ENCODE measurements at places on chromosomes 1 and 21. TPM values are rescaled to one million over a fixed set of nuclear protein-coding genes. Genes with fewer than 3 reads are reported as not detected.

- no peaks in the 10 kb centered on the region for H3K27me3 ChIP-seq
- no peaks in the 10 kb centered on the region for H3K36me3 ChIP-seq
- H3K4me3 ChIP-seq: no peak overlapping the region
- H3K4me1 ChIP-seq: peaks cover 16% of the 10 kb centered on the region
- no peak overlapping the region for H3K27ac ChIP-seq
Observed at GRCh38 chr1:94304553-94304952, 67.2 kb upstream of the ARHGAP29 start.

DNA sequence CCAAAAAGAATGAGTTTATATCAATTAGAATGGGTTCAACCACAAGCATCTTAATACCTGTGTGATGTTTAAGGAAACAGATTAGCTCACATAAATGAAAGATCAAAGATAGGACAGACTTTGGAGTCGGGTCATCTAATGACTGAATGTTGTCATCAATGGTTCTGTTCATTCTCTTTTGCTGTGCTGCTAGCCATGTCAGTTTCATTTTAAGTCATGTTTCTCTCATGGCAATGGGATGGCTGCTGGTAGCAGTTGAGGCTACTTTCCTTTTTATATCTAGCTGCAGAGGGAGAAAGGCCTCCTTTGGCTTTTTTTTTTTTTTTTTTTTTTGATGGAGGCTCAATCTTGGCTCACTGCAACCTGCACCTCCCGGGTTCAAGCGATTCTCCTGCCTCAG is 86.9 kb upstream of the SPAG17 start:
- no peaks in the 10 kb centered on the region for H3K4me1 ChIP-seq
- no peak overlapping the region for H3K27ac ChIP-seq
- no peaks in the 10 kb centered on the region for H3K27me3 ChIP-seq
- no peaks in the 10 kb centered on the region for H3K36me3 ChIP-seq
- H3K4me3 ChIP-seq: no peak overlapping the region
- DNase-seq: no peak

GRCh38 chr1:239840790-239841189 is 250.9 kb upstream of the FMN2 start:
- no peaks in the 10 kb centered on the region for H3K4me1 ChIP-seq
- H3K36me3 ChIP-seq: no peaks in the 10 kb centered on the region
- no peak for DNase-seq
- H3K27me3 ChIP-seq: no peaks in the 10 kb centered on the region

- no peaks in the 10 kb centered on the region for H3K36me3 ChIP-seq
- H3K4me1 ChIP-seq: peaks cover 3% of the 10 kb centered on the region
Observed at GRCh38 chr1:153577624-153578051, 12.0 kb upstream of the S100A2 start.

TSPEAR gene
- total RNA-seq: 0.23 TPM

GRCh38 chr1:157105298-157105987 is 5.8 kb upstream of the ETV3L start:
- DNase-seq: peak; percentile 55
- H3K27me3 ChIP-seq: peaks cover 27% of the 10 kb centered on the region
- H3K4me1 ChIP-seq: no peaks in the 10 kb centered on the region
- no peak overlapping the region for H3K4me3 ChIP-seq
- no peaks in the 10 kb centered on the region for H3K36me3 ChIP-seq

DNA sequence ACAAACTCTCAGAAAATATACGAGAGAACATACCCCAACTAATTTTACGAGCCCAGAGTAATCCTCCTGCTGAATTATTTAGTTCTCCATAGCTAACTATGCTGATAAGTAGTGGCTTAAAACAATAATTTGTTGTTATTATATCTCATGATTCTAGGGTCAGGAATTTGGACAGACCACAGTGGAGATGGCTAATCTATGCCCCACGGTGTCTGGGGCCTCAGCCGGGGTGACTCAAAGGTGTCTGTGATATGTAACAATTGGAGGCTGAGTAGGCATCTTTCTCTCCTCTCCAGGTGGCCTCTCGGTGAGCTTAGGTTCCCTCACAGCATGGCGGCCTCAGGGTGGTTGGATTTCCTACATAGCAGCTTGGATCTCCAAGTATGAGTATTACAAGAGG is 35.4 kb upstream of the FOXO6 start:
- DNase-seq: no peak
- H3K36me3 ChIP-seq: no peaks in the 10 kb centered on the region
- no peaks in the 10 kb centered on the region for H3K27me3 ChIP-seq
- no peaks in the 10 kb centered on the region for H3K4me1 ChIP-seq
- no peak overlapping the region for H3K4me3 ChIP-seq
- no peak overlapping the region for H3K27ac ChIP-seq
